NCI-H2029 treated with DMSO at 0.1 percent for 48 hours (cell line): ENCODE measurements at places on chromosomes 12 and 14.

GRCh38 chr14:33951183-33951840 lies 438 bp upstream of the EGLN3 start:
- no peak for DNase-seq

DNA sequence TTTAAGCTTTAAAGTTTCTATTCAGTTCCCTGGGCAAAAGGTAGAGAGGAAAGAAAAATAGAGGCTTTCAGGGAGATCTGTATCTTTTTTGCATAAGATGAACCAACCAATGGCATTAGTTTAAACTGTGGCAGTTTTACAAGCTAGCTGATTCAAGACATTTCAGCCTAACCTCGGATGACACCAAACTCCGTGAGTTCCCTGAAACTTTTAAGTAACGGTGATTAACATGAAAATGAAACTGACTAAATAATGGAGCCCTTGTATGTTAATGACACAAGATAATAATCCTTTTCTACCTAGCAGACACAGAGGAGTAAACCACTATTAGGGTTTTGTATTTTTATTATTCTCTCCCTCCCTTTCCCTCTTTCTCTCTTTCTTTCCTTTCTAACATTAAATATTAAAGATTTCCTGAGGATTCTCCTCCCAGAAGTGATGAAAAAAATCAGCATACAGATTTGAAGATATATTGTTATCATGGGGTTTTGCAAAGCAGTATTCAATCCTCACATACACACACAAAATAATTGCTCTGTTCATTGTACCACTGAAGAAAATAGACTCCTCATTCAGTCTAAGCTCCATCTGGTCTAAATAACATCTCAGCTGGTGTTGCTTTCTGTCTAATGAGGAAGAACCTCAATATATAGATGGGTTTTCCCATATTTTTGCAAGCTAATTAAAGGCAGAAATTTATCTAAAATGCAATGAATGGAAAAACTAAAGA lies 483.8 kb downstream of the NOVA1 start:
- DNase-seq = no peak

- DNase-seq = no peak
Measured at GRCh38 chr12:74483057-74483456, 54.6 kb upstream of the ATXN7L3B start.

GRCh38 chr14:69528143-69528542 lies 43.6 kb downstream of the PLEKHD1 start:
- no peak for DNase-seq

- no peak for DNase-seq
Measured at GRCh38 chr12:4956054-4956453, 46.3 kb downstream of the KCNA1 start.
